ENCODE measurements at places on chromosomes 13 and 19.

- no peak for DNase-seq
Observed at GRCh38 chr19:18223860-18224524, 2.2 kb downstream of the PDE4C start.

- no peak for DNase-seq
Observed at GRCh38 chr13:22482496-22483000, 698.2 kb upstream of the SGCG start.

DNA sequence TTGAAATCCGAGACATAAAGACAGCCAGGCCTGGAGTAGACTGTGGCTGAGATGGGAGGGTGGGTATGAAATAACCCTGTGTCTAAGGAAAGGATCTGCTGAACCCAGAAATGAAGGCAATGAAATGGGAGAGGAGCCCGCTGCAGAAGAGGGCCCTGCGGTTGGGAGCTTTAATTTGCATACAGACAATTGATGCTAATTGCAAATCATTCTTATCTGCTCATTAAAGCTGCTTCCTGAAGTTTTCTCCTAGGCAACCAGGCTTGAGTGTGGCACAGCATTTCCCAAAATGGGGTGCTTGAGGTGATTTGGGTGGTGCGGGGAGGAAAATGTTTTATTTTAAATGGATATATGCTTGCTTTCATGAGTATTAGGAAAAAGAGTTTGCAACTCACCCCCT, 55.4 kb downstream of the DPF1 start:
- no peak for DNase-seq

DNA sequence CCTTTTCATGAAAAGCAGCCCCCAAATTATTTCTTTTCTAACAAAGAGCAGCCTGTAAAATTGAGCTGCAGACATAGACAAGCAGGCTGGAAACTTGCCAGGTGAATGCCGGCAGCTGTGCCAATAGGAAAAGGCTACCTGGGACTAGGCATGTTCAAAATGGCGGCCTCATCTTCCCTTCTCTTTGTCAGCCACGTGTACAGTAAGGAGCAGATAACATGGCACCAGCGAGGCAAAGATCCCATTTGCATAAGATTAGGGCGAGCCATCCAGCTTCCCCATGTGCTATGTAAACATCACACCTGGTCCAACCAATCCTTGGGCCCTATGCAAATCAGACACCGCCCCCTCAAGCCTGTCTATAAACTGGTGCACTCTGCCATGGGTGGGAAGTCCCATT, 31.2 kb upstream of the CACNA1A start:
- no peak for DNase-seq

DNA sequence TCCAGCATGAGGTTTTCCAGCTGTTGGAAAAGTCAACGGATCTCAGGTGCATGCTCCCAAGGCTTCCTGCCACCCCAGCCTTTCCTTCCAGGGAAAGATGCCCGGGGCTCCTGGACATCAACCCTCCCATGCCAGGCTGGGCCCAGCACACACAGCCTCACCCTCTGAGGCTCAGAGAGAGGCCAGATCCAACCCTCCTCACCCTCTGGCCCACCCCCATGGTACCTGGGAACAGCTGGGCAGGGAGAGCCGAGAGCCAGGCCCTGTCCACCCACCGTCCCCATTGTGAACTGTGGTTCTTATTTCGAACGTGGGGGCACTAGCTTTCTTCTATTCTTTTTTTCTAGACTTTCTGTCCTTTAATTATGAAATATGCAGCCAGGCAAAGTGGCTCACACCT, 9.9 kb upstream of the CCNP start:
- no peak for DNase-seq

GRCh38 chr13:104314926-104315535, 1248.8 kb upstream of the SLC10A2 start:
- DNase-seq = peak; percentile 59

- no peak for DNase-seq
Observed at GRCh38 chr13:113912596-113912995, 48.7 kb upstream of the GAS6 start.

GRCh38 chr19:17328517-17329365, 5.9 kb downstream of the ANO8 start:
- DNase-seq = no peak

DNA sequence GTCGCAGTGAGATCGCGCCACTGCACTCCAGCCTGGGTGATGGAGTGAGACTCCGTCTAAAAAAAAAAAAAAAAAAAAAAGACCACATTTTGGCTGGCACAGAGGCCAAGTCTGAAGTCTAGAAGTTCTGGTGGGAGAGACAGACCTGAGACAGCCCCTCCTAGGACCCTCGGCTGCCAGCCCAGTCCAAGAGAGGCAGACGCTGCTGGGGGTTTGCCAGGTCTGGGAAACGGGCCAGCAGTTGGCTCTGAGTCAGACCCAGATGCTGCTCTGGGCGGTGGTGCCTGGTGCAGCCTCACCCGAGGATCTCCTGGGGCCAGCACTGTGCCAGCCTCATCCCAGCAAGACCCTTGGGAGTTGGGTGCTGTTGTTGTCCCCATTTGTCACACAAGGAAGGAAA, 5.8 kb downstream of the FCHO1 start:
- peak; percentile 40 for DNase-seq

- no peak for DNase-seq
Observed at GRCh38 chr19:50406156-50406820, 12.4 kb upstream of the SPIB start.

GRCh38 chr19:50794074-50794875, 4.1 kb downstream of the ACP4 start:
- DNase-seq = no peak

DNA sequence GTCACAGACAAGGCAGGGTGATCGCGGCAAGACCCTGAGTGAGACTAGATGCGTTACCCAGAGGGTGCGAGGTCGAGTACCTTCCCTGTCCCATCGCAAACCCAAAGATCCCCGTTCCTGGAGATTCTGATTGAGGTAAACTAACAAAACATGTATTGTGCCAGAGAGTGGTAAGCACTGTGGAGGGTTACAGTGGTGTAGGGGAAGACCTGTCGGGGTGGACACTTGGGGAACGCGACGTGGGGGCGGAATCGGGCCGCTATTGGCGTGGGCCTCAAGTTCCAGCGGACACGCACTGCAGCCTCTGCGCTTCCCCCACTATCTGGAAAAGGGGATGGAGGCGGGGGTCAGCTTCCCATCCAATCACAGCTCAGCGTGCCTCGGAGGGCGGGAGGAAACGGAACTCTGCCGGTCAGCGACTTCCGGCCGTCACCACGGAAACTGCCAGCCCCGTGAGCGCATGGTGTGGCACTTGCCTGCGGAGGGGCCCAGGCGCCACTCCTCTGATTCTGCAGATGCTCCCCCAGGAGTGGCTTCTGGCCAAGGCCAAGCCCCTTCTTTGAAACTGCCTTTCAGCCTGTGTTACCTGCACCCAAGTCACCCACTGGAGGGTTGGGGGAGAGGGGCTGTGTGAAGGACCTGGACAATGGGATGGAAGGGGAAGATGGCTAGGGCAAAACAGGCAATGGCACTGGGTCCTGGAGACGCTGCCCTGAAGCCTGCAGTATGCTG, 1.0 kb upstream of the UBE2M start:
- peak; percentile 94 for DNase-seq

GRCh38 chr19:47445937-47446402, 25.7 kb downstream of the SLC8A2 start:
- peak; percentile 33 for DNase-seq

GRCh38 chr13:114114006-114114640, 18.3 kb downstream of the RASA3 start:
- DNase-seq = no peak

DNA sequence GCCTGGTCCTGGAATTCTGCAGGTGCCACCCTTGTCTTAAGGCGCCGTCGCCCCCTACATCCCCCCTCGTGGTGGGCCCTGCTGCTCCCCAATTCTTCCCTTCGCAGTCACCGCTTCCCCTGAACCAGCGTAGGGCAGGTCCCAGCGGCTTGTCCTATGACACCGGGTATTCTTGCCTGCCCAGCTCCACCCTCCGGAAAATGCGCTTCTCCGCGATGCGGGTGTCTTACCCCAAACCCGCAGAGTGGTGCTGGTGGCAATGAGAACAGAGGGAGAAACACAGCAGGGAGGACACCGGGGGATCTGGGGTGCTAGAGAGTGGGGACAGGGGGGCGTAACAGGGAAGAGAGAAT, 9.0 kb downstream of the ZNF808 start:
- DNase-seq = no peak

DNA sequence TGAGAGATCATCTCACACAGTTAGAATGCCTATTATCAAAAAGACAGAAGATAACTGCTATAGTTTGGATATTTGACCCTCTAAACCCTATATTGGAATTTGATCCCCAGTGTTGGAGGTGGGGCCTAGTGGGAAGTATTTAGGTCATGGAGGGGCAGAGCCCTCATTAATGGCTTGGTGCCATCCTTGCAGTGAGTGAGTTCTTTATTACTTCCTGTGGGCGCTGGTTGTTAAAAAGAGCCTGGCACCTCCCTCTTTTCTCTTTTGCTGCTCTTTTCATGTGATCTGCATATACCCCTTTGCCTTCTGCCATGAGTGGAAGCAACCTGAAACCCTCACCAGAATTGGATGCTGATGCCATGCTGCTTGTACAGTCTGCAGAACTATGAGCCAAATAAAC, 66.8 kb downstream of the TDRD3 start:
- DNase-seq = no peak

DNA sequence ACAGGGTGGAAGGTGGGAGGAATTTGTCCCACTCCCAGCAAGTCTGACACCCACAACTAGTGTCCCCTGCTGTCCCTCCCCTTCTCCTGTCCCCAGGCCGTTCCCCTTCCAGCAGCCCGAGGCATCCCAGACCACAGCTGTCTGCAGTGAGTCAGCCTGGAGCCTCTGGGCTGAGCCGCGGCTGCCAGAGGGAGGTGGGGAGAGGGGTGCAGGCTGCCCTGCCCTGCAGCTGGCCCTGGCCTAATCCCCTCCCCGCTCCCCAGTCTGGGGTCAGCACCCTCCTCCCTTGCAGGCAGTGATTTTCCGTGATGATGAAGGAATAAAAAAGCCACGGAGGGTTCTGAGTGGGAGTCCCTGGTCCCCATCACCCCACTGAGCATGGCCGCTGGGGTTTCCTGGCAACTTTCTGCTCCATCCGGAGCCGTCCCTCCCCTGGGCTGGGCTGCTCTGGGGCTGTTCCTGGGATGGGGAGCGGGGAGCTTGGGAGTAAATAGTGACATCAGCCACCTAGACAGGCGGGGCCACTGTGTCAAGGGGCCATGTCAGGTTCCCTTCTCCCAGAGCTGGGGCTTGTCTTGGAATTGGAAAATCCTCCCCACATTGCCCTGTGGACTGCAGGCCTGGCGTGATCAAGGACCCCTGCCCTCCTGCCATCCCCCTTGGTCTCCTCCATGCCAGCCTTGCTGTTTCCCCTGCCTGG, 16.8 kb downstream of the SPC24 start:
- peak; percentile 91 for DNase-seq

- DNase-seq = no peak
Observed at GRCh38 chr19:52138983-52139251, 821 bp downstream of the ZNF616 start.

DNA sequence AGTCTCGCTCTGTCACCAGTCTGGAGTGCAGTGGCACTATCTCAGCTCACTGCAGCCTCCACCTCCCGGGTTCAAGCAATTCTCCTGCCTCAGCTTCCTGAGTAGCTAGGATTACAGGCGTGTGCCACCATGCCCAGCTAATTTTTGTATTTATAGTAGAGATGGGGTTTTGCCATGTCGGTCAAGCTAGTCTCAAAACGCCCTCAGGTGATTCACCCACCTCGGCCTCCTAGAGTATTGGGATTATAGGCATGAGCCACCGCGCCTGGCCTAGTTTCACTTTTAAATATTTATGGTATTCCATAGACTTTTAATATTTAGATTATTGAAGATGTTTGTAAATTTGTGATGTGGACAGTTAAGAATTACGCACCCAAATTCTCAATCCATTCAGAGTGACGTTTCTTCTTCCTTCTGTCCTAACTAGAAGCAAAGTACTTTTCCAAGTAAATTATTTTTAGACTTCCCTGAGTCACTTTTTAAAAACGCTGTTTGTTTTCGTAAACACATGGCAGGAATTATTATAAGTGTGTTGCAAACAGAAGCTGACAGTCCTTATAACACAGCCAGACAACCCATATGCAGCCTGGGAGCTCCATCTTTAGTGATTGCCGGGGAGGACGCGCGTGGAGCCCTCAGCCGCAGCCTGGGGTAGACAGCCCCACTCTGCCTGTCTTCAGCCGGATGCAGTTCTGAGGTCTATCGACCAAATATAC, 131.7 kb downstream of the ATP11A start:
- DNase-seq = no peak

- peak; percentile 46 for DNase-seq
Observed at GRCh38 chr13:33740134-33740538, 77.8 kb upstream of the RFC3 start.

- DNase-seq = no peak
Observed at GRCh38 chr19:2974342-2975041, 2.9 kb upstream of the TLE6 start.

DNA sequence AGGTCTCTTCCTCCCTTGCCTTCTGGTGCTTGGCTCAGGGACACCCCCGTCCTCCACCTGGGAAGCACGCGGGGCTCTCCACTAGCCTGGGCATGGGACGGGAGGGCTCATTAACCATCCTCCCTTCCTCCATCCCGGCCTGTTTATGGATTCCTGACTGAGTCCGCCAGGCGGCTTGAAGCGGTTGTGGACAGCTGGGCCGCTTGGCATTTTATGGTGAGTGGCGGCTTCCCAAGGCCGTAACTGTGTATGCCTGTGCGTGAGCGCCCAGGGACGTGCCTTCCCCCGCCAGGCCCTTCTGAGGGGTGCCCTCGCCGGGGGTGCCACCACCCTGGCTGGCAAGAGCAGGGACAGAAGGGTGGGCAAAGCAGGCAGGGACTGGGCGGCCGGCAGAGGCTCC, 202.8 kb downstream of the URI1 start:
- no peak for DNase-seq

- DNase-seq = no peak
Observed at GRCh38 chr19:15432018-15432494, 13.3 kb upstream of the AKAP8L start.

DNA sequence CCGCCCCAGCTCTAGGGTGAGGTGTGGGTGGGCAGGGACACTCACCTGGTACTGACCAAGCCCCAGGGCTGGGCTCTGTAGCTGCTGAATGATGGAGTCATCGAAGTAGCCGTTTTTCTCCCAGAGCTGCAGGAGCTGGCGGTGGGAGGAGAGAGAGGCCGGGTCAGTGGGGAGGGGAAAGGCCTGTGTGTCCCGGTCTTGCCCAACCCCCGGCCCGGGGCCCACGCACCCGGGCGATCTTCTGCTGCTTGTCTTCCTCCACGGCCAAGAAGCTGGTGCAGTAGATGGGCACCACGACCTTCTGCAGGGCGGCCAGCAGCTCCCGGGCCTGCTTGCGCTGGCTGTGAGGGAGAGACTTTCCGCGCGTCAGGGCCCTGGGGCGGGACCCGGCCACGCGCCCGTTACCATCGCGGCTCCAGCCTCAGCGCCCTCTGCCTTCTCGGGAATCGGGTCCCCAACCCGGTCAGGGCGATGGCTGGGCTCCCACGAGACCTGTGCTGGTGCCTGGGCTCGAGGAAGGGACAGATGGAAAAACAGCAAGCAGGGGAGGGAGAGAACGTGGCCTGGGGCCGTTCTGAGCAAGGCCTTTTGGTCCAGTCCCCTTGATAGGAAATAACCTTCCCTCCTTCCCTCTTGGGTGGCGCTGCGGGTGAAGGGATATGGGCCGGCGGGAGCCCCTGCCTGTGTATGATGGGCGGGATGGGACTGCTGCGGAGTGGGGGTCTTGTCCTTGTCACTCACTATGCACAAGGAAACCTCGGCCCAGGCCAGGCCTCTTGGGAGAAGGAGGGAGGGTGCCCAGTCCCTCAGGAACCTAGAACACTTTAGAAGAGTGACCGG, 11.5 kb downstream of the CHERP start:
- DNase-seq = no peak
